ENCODE measurements at places on chromosomes 11 and 22.

- no peak for DNase-seq
Measured at GRCh38 chr22:37167981-37168647, 18.4 kb upstream of the IL2RB start.

DNA sequence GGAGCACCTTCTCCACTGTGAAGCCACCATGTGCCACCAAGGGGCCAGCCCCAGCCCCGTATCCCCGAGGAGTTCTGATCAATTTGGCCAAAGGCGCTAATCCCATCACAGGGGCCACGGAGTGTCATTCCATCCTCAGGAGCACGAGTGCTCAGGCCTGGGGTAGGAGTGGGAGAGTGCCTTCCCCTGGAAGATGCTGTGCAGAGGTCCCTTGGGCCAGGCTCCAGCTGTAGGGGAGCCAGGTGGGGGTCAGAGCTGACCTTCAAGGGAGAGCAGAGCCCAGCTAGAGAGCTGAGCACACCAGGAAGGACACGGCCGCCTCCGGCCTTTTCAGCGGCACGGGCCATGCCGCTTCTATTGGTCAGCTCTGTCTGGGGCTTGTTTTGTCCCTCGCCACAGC is 1459.9 kb downstream of the BRD1 start:
- DNase-seq: no peak

DNA sequence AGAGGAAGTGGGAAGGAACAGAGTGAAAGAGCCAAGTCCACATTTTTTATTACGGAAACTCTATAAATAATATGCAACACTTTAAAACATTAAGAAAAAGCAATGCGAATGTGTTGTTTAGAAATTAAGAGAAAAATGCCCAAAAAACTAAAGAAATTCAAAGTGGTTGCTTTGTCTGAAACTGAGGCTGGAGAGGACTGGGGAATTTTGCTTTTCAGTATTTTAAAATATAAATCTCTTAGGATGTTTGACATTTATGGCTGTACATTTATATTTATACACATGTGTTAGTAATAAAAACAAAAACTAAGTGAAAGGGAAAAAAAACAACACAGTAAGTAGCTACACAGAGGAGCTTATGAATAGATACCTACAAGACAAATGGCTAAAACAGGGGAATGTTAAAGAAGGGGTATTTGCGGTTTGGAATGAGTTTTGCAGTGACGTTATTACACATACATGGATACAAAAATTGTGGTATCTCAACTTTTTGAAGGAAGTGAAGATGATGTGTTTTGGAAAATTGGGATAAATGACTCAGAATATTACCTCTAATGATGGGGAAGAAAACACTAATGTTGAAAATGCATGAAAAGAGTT is 97.0 kb upstream of the DRD2 start:
- DNase-seq: no peak

GRCh38 chr22:27581688-27582087 is 219.9 kb downstream of the MN1 start:
- DNase-seq: peak; percentile 48

DNA sequence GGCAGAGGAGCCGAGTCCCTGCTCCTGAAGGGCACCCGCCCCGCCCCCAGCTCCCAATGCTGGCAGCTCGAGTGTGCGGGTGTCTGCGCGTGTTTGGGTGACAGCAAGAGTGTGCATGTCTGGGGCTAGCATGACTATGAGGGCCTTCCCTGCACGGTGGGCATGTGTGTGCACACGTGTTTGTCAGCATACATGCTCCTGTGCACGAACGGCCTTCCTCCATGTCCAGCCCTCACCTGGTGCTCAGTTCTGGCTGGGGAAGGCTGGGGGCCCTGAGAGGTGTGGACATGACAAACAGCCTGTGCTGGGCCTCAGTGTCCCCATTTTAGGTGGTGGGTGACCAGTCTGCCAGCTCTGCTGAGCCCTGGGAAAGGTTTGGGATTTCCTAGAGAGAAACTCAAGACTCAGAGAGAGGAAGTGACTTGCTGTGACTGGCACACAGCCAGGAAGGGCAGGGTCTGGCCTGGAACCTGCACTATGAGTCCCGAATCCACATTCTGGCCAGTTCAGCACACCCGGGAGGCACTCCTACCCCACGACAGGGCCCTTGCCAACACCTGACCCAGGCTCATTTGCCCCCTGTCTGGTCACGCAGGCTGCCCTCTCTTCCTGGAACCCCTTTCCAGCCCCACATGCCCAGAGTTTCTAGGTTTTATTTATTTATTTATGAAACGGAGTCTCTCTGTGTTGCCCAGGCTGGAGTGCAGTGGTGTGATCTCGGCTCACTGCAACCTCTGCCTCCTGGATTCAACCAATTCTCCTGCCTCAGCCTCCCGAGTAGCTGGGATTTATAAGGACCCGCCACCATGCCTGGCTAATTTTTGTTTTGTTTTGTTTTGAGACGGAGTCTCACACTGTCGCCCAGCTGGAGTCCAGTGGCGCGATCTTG is 3.3 kb upstream of the SHISA8 start:
- DNase-seq: no peak
